ENCODE measurements at places on chromosomes 2 and 18. TPM values are rescaled to one million over a fixed set of nuclear protein-coding genes. Genes with fewer than 3 reads are reported as not detected.

DNA sequence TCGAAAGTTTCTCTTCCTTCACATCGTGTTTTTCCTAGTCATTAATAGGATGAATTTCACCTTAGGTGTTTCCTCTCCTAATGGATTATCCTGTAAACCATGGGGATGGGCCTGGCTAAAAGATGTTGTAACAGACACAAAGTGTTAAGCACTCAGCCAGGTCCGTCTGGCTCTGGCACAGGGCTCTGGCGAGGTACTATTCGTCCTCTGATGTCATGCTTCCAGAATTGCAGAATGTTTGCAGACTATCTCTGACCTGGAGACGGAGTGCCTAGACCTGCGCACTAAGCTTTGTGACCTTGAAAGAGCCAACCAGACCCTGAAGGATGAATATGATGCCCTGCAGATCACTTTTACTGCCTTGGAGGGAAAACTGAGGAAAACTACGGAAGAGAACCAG lies 13.2 kb downstream of the ATG16L1 start:
- H3K4me1 ChIP-seq, result no peaks in the 10 kb centered on the region
- H3K36me3 ChIP-seq, result peaks cover 88% of the 10 kb centered on the region
- H3K27ac ChIP-seq, result no peak overlapping the region
- no peak for DNase-seq

DNA sequence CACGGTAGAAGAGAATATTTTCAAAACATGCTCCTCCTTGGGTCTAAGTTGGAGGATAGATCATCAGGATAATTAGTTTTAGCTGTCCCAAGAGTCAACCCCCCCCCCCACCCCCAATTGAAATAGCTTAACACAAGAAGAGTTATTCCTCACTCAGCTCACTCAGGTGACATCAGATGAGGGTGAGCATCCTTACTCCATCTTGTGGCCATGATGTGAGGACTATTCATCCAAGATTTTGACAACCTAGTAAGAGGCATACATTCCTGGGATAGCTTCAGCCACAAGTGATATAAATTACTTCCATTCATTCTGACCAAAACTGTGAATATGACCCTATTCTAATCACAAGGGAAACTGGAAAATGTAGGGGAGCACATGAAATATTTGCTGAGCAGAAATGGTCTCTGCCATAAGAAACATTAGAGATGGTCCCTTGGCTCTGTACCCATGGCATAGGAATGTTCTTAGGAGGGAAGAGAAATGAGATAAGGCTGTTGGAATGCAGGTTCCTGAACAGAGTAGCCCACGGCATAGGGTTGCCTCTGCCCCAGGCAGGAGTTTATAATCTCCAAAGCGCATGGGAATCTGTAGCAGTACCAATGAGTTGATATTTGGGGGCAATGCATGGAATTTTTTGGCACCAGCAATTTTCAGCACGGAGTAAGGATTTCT lies 257.2 kb downstream of the CYRIA start:
- H3K27me3 ChIP-seq, result no peaks in the 10 kb centered on the region
- H3K4me3 ChIP-seq, result no peak overlapping the region
- H3K27ac ChIP-seq, result no peak overlapping the region
- peaks cover 6% of the 10 kb centered on the region for H3K36me3 ChIP-seq

DNA sequence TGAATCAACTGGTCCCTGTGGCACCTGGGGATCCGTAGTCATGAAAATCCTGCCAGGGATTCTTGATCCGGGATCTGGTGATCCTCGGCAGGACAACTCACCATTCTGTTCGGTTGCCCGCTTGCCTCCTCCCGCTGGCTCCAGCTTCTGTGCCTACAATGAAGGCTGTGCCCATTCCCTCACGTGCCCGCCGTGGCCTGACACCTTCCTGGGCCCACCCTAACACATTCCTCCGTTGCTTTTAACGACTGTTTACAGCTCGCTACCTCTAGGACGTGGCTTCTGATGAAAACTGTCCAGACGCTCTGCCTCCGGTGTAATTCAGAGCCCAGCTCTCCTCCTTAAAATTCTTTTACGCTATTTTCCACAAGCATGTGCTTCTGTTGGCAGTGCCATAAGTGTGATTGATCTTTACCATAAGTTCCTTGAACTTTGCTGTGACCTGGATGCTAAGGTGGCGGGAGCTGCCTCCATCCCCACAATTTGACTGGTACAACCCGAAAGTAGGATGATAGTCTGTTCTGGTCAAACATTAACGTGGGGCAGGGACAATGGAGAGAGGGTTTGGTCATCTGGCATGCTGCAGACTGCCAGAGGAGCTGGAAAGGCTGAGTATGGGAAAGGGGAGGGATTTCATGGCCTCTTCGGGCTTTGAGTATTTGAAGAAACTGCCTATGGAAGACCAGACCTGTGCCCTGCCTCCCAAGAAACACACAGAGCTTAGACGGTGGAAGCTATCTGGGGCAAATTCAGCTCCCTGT lies 206.8 kb upstream of the TNP1 start:
- peak overlapping the region; percentile 5 for H3K27ac ChIP-seq
- H3K27me3 ChIP-seq, result peaks cover 12% of the 10 kb centered on the region
- H3K4me3 ChIP-seq, result no peak overlapping the region
- no peaks in the 10 kb centered on the region for H3K36me3 ChIP-seq

GRCh38 chr2:242031481-242032019 lies 162.0 kb downstream of the RTP5 start:
- no peak overlapping the region for H3K4me3 ChIP-seq
- peak; percentile 46 for DNase-seq
- H3K36me3 ChIP-seq, result no peaks in the 10 kb centered on the region

DNA sequence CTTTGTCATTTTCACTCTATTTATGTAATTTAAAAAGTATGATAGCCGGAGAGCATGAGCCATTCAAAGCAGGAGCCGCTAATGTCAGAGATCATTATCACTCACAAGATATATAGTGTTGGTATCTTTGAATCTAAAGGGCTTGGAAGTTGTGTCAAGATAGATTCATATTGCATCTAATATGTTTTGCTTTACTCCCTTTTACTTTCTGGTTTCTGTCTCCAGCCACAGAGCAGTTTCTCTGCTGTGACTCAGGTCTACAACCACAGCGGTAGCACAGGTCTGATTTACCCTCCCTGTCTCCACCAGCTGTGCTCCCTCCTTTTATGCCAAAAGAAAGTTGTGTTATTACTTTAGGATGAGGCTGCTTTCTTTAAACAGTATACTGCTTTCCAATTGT lies 424.0 kb downstream of the ARHGAP15 start:
- peaks cover 4% of the 10 kb centered on the region for H3K4me1 ChIP-seq
- no peak overlapping the region for H3K27ac ChIP-seq
- DNase-seq, result no peak
- no peaks in the 10 kb centered on the region for H3K36me3 ChIP-seq
- no peaks in the 10 kb centered on the region for H3K27me3 ChIP-seq
- no peak overlapping the region for H3K4me3 ChIP-seq

- DNase-seq, result no peak
- no peaks in the 10 kb centered on the region for H3K27me3 ChIP-seq
- peaks cover 11% of the 10 kb centered on the region for H3K4me1 ChIP-seq
- no peak overlapping the region for H3K27ac ChIP-seq
- H3K4me3 ChIP-seq, result no peak overlapping the region
- H3K36me3 ChIP-seq, result no peaks in the 10 kb centered on the region
Measured at GRCh38 chr2:190626641-190627210, 22.2 kb upstream of the NAB1 start.

DNA sequence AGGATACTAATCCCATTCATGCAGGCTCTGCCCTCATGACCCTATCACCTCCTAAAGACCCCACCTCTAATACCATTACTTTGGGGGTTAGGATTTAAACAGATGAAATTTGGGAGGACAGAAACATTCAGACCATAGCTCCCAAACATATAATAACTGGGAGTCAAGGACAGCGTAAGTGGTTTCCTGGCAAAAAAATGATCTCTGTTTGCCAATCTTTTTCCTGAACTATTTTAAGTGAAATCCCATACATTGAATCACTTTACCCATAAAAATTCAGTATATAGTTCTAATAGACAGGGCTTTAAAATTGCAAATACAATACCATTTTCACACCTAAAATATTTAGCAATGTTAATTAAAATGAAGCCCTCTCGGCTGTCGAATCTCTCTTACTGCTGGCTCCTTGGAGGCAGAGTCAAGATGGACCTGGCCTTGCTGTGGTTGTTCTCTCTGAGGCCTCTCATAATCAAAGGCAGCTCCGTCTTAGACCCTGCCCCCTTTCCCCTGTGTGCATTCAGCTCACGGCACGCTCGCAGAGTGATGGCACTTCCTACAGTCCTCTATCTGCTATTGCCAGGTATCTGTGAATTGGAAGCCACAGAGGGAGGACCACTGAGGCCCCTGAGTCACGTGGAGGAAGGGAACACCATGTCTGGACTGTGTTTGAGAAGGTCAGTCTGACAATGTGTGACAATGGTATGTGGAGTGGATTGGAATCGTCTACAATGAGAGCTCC lies 132.3 kb downstream of the UXS1 start:
- no peaks in the 10 kb centered on the region for H3K27me3 ChIP-seq
- H3K36me3 ChIP-seq, result no peaks in the 10 kb centered on the region
- H3K4me1 ChIP-seq, result peaks cover 15% of the 10 kb centered on the region
- H3K4me3 ChIP-seq, result no peak overlapping the region
- no peak for DNase-seq

DNA sequence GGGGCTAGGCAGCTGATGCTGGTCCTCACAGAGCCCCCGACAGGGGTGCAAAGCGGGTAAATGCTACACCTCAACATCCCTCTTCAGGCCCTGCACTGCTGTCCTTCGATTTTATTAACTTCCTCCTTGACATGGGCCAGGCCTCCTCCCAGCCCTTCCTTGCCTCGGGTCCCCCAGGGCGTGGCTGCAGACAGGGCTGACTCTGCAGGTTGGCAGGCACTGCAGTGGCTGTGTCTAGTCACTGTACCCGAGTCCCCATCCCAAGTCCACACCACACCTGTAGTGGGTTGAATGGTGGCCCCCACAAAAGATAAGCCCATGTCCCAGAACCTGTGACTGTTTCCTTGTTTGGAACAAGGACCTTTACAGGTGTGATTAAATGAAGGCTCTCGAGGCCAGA lies 140.2 kb downstream of the TWIST2 start:
- peaks cover 14% of the 10 kb centered on the region for H3K27me3 ChIP-seq
- H3K4me1 ChIP-seq, result no peaks in the 10 kb centered on the region
- no peak overlapping the region for H3K27ac ChIP-seq
- no peaks in the 10 kb centered on the region for H3K36me3 ChIP-seq
- H3K4me3 ChIP-seq, result no peak overlapping the region

DNA sequence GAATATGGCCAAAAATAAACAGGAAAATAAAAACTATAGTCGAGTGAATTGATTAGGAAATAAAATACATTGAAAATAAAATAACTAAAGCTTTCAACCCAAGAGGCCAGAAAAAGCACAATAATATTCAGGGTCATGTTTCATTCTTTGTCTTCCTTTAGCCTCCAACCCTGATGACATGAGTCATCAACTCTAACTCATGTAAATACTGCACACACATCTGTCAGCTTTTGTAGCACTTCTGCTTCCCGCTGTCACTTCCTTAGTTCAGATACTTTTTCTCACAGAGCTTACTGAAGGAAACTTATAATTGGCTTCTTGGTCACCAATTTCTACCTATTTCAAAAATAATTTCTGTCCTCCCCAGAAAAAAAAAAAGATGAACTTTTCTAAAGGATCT lies 112.8 kb downstream of the UPP2 start:
- no peaks in the 10 kb centered on the region for H3K27me3 ChIP-seq
- DNase-seq, result peak; percentile 57
- H3K4me1 ChIP-seq, result peaks cover 6% of the 10 kb centered on the region
- H3K4me3 ChIP-seq, result no peak overlapping the region
- H3K27ac ChIP-seq, result no peak overlapping the region
- H3K36me3 ChIP-seq, result no peaks in the 10 kb centered on the region

GRCh38 chr18:3454365-3455089 lies 4.6 kb downstream of the TGIF1 start:
- H3K4me3 ChIP-seq, result peak overlapping the region; percentile 95
- peak; percentile 62 for DNase-seq
- H3K36me3 ChIP-seq, result peaks cover 80% of the 10 kb centered on the region
- peak overlapping the region; percentile 99 for H3K27ac ChIP-seq

PLB1 gene
- total RNA-seq, result 0.91 TPM

ZNF892 gene
- 10.3 TPM for total RNA-seq

CPO gene
- not detected for total RNA-seq

RGPD8 gene
- total RNA-seq, result 13.9 TPM

DYTN gene
- not detected for total RNA-seq

C2orf66 gene
- 0.98 TPM for total RNA-seq

SERPINB4 gene
- total RNA-seq, result not detected
